ENCODE measurements at places on chromosomes 6 and 20. TPM values are rescaled to one million over a fixed set of nuclear protein-coding genes. Genes with fewer than 3 reads are reported as not detected.

GRCh38 chr20:63320041-63320511, 27.1 kb downstream of the COL20A1 start:
- DNase-seq, result no peak

The C6orf132 gene
- polyA plus RNA-seq, result 4.4 TPM

The MRPL2 gene
- 53.2 TPM for polyA plus RNA-seq

DNA sequence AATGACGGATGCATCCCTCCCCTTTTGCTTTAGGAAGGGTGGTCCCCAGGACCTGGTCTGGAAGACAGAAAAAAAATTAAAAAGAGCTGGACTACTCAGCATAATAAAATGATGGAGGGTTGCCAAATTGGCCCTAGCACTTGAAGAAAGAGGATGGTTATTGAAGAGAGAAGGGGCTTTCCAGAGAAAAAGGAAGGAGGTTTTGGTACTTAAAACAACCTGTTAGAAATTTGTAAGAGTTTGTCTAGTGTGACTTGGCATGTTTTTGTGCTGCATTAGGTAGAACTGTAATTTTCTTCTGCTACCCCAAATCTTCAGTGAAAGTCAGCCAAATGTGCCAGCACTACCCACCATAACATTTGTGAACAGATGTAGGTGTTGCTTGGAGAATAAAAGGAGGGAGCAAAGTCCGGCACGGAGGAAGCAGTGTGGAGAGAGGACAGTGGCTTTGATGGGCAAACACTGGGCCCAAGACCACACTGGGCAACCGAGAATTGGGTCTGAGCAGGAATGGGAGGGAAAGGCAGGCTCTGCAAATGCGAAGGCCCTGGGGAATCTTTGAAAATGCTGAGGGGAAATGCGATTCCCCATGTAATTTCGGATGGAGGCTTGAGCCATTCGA, 160.9 kb downstream of the QRSL1 start:
- DNase-seq, result no peak

DNA sequence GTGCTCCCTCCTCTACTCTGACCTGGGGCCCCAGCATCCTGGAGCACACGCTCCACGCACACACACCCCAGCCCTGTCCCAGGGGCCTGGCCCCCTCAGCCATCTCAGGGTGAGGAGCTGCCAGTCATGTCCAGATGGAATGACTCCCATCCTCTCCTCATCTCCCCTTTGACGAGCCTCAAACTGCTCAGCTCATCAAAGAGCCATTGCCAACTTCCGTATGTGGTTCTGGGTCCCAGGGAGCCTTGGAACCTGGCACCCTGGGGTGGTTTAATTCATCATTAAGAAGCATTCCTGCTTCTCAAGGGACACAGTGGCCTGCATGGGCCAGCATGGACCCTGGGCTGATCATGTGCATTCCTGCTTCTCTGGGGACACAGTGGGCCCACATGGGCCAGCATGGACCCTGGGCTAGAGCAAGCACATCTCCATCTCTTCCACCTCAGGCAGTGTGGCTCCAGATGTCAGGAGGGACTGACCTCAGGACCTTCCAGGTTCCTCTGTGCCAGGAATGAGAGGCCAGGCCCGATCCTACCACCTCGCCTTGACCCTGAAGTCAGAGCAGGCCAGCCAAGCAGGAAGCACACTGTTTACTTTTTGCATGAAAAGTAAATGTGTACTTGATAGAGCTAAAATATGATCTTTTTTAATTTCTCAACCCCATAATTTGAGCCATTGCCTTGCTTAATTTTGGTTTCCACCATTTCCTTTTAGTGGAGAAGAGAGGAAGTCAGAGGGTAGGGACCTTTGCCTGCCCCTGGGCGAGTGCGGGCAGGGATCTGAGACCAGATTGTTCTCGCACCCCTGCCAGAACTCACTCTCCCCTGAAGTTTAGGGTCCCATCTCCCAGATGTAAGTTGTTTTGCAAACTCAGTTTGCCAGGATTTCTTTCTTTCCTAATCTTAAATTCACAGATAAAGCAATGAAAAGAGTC, 26.1 kb downstream of the SPATA2 start:
- no peak for DNase-seq

The RIPPLY2 gene
- polyA plus RNA-seq, result not detected

- no peak for DNase-seq
Measured at GRCh38 chr6:149921361-149921760, 1.6 kb downstream of the RAET1G start.

DNA sequence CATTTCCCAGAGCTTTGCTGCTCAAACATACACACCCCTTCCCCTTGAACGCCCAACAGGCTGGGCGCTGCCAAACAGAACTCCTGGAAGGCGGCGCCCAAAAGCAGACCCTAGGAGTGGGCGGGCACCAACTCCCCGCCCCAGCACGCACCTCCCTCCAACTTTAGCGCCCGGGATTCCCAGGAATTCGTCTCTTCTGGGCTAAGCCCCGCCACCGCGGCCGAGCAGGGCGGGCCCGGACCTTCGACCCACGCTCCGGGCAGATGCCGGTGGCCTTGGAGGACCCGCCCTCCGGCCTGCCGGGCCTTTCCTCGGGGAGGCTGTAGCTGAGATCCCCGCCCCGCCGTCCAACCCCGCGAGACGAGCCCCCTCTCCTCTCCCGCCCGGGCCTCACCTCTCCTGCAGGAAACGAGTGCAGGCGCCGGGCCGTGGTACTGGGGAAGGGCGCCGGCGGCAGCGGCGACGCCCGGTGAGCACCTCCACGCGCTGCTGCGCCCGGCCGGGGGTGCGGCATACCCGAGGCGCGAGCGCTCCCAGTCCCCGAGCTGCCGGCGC, 659 bp downstream of the MCUR1 start:
- peak; percentile 77 for DNase-seq

The BNIP5 gene
- polyA plus RNA-seq, result 0.17 TPM

The HLA-F gene
- 5.0 TPM for polyA plus RNA-seq

The HDGFL1 gene
- polyA plus RNA-seq, result not detected

GRCh38 chr6:82040405-82041221, 206.9 kb downstream of the IBTK start:
- DNase-seq, result peak; percentile 47

DNA sequence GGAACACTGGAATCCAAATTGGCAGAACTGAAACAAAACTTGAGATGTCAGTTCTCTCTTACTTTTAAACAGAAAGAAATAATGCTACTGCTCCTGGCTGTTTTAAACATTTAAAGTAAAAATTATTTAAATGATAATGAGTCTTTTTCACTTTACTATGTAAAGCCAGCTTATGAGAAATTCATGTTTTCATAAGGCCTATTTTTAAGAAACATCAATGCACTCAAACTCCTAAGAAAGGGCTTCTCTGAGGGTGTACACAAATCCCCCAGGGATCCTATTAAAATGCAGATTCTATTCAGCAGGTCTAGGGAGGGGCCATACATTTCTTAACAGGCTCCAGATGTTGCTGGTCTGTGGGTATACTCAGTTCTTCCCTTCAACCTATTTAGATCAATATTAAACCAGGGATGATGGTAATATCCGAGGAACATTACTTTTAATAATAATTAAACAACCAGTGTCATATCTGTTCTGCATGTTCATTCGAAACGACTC, 2.3 kb downstream of the FERMT1 start:
- no peak for DNase-seq

DNA sequence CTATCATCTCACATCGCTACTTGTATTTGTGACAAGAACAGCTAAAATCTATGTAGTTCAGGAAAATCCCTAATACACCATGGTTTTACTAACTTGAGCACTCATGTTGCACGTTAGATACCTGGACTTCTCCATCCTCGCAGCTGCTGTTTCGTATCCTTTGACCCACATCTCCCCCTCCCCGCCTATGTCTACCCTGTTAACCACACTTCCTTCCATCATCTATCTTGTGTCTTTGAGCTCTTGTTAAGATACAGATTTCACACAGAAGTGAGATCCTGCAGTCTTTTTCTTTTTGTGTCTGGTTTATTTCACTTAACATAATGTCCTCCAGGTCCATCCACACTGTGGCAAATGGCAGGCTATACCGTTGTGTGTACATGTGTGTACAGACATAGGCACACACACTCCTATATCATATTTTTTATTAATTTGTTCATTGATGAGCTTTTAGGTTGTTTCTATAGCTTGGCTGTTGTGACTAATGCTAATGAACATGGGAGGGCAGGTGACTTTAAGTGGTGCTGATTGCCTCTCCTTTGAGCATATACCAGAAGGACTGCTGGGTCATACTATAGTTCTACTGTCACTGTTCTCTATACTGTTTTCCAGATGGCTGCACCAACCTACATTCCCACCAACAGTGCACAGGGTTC, 117.8 kb downstream of the WDR27 start:
- no peak for DNase-seq

DNA sequence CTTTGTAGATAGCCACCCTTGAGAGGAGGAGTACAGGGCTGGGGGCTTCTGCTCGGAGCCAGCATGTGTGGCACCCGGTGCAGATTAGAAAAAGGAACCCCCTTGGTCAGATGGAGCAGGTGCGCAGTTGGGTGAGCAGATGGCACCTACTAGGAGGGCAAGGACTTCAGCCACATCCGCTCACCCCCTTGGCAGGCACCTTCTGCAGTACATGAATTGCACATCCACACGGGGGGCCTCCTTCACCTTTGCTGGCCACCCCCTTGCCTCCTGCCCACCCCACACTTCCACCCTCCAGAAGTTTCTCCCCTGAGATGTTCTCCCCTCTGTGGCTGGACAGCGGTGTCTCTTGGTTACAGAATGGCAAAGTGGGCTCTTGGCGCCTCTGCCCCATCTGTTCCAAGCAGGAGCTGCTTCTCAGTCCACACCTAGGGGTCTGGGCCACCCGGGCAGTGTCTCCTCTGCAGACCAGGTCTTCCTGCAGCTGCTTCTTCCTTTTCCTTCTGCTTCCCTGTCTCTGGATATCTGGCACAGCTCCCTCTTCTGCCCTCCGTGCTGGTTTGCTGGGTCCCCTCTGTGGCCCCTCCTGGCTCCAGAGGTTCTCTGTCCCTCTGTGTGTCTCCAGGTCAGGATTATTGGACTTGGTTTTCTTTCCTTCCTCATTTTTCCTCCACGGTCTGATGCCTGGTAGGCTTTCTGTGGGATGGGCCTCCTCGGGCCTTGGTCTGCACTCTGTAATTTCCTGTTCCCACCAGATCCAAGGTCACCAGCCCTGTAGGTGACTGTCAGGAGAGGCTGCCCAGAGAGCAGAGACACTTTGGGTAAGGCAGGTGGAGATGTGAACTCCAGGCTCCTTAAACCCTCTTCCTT, 4.1 kb downstream of the MDFI start:
- no peak for DNase-seq

DNA sequence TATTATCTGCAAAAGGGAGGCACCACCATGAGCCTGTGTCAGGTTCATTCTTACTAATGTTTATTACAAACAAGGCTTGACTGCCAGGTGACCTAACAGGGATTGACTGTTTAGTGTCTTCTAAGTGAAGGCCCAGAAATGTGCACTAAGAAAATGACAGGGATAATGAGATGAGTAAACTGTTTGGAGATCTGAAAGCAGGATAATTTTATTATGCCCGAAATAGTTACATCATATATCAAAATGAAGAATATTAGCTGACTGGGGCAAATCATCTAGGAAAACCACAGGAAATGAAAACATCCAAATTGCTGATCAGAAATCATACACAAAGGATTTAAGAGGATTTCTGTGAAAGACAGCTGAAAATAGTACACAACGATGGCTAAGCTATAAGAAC, 516.7 kb downstream of the HDGFL1 start:
- no peak for DNase-seq

The MAPK14 gene
- polyA plus RNA-seq, result 56.6 TPM

The UST gene
- 11.5 TPM for polyA plus RNA-seq

GRCh38 chr6:148457137-148457842, 114.7 kb downstream of the SASH1 start:
- DNase-seq, result no peak

DNA sequence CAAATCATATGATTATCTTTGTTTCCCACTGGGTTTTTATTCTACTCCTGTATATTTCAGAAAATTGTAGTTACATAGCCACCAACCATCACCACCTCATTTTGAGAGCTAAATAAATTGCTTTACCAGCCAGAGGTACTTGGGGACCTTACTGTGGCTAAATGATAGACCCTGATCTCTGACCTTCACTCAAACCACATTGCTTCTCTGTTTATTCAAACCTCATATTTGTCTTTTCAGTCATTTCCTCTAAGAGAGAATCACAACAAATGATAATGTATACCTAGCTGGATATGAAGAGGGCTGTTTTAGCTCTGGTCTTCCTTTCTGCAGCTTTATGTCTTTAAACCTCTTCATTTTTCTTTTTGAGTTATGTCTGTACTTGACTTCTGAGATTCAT, 142.8 kb downstream of the ADGB start:
- DNase-seq, result no peak

- DNase-seq, result no peak
Measured at GRCh38 chr6:131920656-131921055, 30.5 kb downstream of the CCN2 start.

DNA sequence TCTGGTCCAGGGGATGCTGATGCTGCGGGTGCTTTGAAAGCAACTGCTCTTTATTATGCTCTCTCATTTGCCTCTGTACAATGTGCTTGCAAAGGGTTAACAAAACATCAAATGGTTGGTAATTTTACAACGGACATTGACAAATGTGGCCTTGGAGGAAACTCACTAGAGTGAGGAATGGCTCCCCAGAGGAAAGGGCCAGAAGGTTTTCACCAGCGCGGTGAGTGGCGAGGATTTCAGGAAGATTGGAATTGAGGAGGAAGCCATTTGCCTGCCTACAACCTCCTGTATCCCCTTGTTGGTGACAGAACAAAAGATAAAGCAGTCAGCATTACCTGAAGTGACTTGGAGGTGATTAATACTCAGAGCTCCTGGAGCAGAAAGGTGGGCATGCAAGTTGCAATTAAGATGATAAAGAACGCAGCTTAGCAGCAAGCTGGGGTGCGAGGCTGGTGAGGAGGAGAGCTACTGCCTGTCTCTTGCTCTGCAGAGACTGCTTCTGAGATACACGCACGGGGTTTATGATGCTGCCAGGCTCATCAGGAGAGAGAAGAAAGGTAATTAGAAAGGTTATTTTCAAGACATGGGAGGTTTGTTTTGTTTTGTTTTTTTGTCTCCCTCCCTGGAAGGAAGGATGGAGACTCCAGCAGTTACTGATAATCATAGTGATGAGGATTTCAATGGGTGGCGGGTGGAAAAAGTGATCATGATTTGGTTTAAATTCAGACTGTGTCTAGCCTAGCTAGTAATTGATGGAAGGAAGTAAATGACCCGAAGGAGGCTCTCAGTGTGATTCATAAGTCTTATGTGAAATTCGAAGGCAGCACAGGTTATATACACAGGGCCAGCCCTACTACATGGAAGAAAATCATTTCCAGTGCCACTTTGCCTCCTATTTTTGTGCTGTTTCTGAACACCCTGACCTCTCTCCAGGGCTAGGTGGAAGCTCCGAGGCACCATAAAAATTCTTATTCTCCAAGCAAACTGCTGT, 141.6 kb upstream of the DTNBP1 start:
- no peak for DNase-seq

DNA sequence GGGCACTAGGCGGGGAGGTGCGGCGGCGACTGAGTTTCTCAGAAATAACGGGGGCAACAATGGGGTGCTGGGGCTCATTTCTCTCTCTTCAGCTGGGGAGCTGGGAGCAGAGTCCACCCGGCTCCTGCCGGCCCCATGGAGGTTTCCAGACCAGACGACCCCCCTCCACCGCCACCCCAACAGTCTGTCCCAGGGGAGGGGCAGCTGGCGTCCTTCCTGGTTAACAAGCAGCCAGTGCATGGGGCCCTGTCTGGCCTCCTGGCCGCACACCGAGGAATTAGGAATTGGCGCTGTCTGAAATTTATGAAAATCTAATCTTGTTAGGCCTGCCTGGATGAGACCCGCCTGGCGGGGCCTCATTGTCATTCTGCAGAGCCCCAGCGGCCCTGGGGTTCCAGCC, 42.4 kb downstream of the PMEPA1 start:
- no peak for DNase-seq

The ELOVL2 gene
- 12.4 TPM for polyA plus RNA-seq

The GNMT gene
- polyA plus RNA-seq, result 2.1 TPM

- DNase-seq, result no peak
Measured at GRCh38 chr6:140970485-140970884, 1162.2 kb upstream of the GJE1 start.

The TNFRSF6B gene
- 2.1 TPM for polyA plus RNA-seq

Measured in left kidney (tissue), 8 donors.